Fibroblast of skin of left quadriceps (primary cell): ENCODE measurements at places on chromosomes 6 and 20.
A peak's percentile ranks its signal among the peaks of the same experiment; 100 is the strongest.

GRCh38 chr6:128347123-128347522 lies 173.3 kb downstream of the PTPRK start:
- no peak for DNase-seq

- DNase-seq, result no peak
These were observed 4.1 kb downstream of the TTBK1 start for GRCh38 chr6:43247114-43247999.

- DNase-seq, result no peak
These were observed 103.1 kb upstream of the ADGRF1 start for GRCh38 chr6:47145212-47145611.

DNA sequence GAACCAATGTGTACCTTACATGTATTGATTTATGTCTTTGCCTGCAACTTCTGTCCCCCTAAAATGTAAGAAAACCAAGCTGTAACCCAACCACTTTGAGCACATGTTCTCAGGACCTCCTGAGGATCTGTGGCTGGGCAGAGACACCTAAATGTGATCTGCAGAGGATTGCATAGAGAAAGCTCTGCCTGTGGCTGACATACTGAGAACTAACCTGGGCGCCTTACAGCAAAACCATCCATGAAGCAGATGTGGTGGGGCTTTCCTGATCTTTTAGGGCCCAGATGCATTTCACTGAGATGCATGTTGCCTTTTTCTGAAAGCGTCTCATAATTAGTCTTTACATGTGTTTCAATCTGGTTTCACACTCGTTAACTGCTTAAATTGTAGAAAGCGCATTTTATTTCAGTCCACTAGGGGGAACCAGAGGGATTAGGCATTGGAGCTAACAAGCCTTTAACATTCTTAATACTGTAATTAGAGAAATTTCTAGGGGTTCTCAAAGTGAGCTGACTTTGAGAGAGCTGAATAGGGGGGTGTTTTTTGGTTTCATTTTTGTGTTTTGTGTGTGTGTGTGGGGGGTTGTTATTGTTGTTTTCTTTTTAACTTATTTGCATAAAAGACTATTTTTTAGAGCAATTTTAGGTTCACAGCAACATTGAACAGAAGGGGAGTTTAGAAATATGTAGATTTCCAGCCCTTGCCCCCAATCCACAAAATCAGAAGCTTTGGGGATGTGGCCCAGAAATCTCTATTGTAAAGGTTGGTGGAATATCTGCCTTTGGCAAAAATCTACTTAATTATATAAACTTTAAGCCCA lies 50.9 kb upstream of the FAM184A start:
- DNase-seq, result peak; percentile 54

DNA sequence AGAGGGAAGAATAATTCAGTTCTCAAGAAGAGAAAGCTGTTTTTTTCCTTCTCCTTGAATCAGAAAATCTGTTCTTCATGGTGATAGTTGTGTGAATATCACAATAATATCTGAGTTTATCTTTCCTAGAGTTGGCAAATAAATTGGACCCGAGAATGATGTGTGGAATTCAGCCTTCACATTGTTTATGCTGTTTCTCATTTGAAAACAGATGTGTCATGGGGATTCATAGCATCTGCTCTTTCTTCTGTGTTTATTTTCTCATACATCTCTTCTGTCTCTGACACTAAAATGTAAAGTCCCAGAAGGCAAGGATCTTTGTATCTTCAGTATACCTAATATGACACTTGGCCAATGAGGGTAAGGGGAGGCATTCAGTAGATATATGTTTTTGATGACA lies 103.6 kb upstream of the SGK1 start:
- DNase-seq, result no peak

DNA sequence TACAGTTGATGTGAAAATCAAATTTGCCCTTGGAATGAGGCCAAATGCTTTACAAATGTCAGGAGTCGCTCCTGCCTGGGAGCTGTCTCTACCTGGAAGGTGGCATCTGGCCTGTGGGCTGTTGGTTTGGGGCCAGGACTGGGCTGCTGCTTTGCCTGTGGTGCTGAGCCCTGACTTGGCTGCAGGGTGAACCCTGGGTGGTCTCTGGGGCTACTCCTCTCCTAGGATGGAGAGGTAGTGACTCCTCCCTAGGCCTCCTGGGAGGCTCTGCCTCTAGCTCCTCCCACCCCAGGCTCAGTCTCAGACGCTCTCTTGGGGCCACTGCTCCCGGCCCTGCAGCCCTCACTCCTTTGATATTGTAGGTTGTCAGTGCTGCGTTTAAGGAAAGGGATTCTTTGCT lies 47.5 kb downstream of the EFCAB8 start:
- DNase-seq, result no peak

- peak; percentile 10 for DNase-seq
These were observed 32.9 kb upstream of the LGSN start for GRCh38 chr6:63352544-63353285.

DNA sequence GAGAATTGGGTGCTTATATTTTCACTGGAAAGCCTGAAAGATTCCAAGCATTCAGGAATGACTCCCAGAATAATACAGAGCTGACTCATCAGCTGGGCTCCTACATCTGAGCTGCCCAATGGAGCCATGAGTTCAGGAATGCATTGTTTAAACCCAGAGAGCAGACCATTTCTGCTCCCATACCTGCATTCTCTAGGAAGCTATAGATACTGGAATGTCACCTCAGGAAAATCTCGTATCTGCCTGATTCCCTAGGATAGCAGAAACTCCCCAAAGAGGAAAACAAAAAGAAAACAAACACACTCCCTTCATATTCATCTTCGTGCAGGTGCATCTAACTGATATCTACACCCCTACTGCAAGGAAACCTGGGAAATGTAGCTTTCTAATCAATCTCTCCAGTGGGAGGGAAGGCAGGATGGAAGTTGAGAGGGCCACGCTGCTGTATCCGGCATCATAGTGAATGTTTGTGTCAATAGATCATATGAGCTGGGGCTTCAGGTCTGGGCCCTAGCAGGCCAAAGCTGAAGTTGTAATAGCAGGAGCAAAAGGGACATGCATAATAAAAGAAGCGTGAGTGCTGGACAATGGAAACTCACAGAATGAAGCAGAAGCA lies 8.2 kb upstream of the SLC2A12 start:
- peak; percentile 66 for DNase-seq

GRCh38 chr6:158571826-158572652 lies 12.1 kb downstream of the TMEM181 start:
- no peak for DNase-seq

DNA sequence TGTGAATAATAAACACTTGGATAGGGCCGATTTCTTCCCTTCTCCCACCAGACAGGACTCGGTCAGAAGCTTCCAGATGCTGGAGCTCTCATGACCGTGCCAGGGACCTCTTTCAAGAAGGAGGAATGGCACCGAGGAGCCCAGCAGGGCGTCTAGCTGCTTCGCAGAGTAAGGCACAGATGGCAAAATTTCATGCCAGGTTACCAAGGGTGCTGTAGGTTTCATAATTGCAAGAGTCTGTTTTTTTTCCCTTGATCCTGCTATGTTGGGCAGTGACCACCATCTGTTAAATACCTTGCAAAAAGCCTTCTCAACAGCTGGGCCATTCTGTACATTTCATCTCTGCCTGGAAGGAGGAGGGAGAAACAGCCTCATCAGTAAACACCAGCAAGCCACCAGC lies 111.8 kb downstream of the EDN3 start:
- no peak for DNase-seq

DNA sequence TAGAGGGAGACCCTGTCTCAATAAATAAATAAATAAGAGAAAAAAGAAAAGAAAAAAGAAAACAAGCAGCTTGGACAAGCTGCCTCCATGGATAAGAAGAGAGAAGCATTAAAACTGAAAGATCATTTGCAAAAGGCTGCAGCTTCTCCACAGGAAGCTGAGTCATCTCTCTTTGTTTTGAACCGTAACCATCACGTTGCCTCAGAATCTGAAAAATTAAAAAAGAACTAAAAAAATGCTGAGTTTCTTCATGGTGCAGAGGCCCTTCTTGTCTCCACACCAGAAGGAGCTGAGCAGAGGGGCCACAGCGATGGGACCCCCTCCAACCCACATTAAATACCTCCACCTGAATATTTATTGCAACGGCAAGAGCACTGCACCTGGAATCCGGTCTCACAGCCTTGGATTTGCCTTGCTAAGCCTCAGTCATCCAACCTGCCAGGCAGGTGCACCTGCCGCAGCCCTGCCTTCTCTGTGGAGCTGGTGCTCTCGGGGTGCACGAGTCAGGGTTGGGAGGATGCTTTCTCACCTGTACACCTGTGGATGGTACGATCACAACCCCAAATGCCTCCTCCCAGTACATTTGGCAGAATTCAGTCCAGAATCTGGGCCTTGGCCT lies 28.1 kb downstream of the TOX2 start:
- DNase-seq, result peak; percentile 46

DNA sequence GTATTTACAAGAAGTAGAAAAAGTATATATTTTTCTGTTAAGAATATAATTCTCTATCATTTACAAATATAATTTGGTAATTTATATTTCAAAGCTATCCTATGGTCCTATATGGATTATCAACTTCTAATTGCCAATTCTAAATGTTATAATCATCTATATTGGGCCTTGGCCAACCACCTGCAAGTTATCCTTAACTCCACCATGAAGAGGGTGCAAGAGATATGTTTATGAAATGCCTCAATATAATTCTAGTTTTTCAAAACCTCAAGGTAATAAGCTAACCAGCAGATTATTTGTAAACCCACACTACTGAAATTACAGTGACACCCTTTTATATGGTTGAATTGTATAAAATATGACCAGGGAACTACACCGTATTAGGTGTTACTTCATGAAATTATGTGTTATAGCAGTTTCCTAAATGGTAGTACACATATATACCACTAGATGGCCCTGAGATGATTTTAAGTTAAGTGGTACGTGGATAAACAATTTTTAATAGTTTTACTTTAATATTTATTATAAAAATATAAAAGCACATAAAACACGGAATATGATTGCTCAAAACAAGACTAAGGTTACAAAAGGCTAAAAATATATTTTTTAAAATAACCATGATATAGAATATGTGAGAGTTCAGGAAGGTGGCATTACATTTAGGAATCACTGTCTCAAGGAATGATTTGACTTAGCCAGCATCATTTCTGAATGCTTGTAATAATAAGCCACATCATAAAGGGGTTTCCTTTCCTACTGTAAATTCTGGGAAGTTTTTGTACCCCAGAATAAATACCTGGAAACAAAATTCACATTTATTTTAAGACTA lies 9.8 kb upstream of the PNISR start:
- DNase-seq, result no peak

- no peak for DNase-seq
These were observed 4.2 kb downstream of the GPR31 start for GRCh38 chr6:167153521-167153959.

- DNase-seq, result no peak
These were observed 5.3 kb downstream of the MMP9 start for GRCh38 chr20:46013829-46014516.

- peak; percentile 93 for DNase-seq
These were observed 92.9 kb upstream of the ENPP5 start for GRCh38 chr6:46263707-46264086.

DNA sequence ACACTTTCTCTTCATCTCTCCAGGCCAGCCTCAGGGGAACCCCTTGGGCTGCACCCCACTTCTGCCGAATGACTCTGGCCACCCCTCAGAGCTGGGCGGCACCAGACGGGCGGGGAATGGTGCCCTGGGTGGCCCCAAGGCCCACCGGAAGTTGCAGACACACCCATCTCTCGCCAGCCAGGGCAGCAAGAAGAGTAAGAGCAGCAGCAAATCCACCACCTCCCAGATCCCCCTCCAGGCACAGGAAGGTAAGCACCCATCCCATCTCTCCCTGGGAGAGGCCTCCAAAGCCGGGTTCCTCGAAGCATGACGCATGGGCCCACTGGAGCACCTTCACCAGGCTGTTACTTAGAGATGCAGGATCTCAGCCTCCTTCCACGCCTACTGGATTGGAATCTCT lies 11.3 kb downstream of the MDFI start:
- DNase-seq, result no peak

GRCh38 chr20:23160536-23161243 lies 74.6 kb upstream of the CD93 start:
- no peak for DNase-seq

GRCh38 chr6:123276546-123276980 lies 280.5 kb downstream of the CLVS2 start:
- DNase-seq, result no peak

DNA sequence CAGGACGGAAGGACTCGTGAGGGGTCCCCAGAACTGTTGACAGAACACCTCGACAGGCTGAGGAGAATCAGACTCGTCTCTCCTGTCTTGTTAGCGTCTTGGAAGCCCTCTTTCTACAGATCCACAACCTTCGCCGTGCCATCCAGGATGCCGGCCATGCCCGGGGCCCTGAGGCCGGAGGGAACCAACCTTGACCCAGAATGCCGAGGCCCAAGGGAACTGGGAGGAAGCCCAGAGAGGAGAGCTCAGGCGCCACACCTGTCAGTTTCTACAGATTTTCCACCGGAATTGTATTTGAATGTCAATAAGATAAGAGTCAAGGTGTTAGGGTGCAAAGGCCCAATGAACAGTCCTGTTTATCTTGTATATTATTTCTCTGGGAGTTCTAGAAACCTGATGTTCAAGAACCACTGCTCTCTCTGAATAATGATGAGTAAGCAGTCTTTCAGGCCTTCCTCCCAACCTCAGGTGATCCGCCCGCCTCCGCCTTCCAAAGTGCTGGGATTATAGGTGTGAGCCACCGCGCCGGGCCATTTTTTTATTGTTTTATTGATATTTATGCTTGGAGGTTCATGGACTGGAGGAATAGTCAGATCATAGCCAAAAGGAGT lies 799 bp upstream of the ME1 start:
- DNase-seq, result no peak

DNA sequence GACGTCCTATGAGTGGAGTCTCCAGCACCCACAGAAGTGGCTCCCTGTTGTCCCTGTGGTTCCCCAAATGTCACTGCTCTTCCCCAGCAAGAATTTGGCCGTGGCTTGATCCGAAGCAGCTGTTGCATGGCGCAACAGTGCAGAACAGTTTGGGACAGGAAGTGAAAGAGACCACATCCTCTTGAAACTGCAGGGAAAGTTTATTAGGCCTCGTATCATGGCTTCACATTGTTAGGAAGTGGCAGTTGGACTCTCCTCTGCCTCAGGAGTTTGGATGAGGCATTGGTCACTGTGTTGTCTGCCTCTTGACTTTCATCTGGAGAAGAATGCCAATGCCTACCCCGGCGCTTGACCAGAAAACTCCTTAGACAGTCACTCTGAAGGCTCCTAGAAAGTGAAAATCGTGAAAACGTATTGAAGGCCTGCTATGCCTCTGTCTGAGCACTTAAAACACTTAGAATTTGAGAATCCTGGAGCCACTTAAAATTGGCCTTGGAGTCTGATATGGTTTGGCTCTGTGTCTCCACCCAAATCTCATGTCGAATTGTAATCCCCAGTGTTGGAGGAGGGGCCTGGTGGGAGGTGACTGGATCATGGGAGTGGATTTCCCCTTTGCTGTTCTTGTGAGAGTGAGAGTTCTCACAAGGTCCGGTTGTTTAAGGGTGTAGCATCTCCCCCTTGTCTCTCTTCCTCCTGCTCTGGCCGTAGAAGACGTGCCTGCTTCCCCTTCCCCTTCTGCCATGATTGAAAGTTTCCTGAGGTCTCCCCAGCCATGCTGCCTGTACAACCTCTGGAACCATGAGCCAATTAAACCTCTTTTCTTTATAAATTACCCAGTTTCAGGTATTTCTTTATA lies 334.9 kb upstream of the JARID2 start:
- no peak for DNase-seq

GRCh38 chr6:80508885-80509630 lies 402.6 kb downstream of the BCKDHB start:
- peak; percentile 46 for DNase-seq

- DNase-seq, result no peak
These were observed 140.0 kb downstream of the TBC1D7 start for GRCh38 chr6:13188306-13188705.
